ENCODE measurements at places on chromosomes 16 and 17. TPM values are rescaled to one million over a fixed set of nuclear protein-coding genes. Genes with fewer than 3 reads are reported as not detected.

GRCh38 chr16:66474750-66475199 lies 47.7 kb downstream of the BEAN1 start:
- no peaks in the 10 kb centered on the region for H3K36me3 ChIP-seq
- no peak overlapping the region for H3K4me3 ChIP-seq
- H3K27ac ChIP-seq: no peak overlapping the region

- H3K36me3 ChIP-seq: no peaks in the 10 kb centered on the region
- no peak overlapping the region for H3K4me3 ChIP-seq
- no peaks in the 10 kb centered on the region for H3K27me3 ChIP-seq
- no peaks in the 10 kb centered on the region for H3K4me1 ChIP-seq
- H3K27ac ChIP-seq: no peak overlapping the region
These were observed 29.8 kb upstream of the DNAH17 start for GRCh38 chr17:78607038-78607437.

DNA sequence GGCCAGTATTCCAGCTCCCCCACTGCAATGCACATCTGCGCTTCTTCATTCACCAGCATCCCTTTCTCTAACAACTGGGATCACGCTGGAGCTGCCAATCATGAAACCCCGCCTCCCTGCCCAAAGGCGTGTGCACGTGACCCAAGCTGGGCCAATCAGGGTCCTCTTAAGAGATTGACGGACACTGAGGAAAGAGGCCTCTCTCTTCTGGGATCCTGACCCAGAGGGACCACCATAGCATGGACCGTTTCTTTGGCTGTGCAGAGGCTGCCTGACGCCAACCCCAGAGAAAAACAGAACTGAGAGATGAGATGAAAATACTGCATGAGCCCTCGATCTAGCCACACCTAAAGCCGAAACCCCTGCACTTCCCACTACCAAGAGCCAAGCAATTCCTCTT lies 32.0 kb downstream of the COTL1 start:
- no peak overlapping the region for H3K27ac ChIP-seq
- no peaks in the 10 kb centered on the region for H3K4me1 ChIP-seq
- no peak overlapping the region for H3K4me3 ChIP-seq

GRCh38 chr17:17514993-17515933 lies 19.1 kb upstream of the RASD1 start:
- H3K4me3 ChIP-seq: no peak overlapping the region
- no peaks in the 10 kb centered on the region for H3K36me3 ChIP-seq
- H3K27ac ChIP-seq: no peak overlapping the region
- no peaks in the 10 kb centered on the region for H3K4me1 ChIP-seq

DNA sequence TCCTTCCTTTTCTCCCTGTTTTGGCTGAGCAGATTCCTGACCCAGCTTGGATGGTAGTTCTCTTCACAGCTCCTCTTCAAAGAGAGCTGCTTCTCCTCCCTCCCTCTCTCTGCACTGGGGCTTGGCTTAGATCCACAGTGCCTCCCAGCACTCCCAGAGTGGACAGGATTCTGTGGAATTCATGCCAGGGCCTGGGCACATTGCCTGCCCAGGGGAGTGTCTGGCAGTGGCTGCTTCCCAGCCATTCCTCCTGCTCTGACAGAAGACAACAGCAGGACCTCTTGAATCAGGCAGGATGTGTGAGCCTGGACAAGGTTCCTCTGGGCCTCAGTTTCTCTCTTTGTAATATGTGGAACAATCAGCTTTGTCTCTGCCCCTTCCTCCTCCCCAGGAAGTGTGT lies 4.5 kb upstream of the MMP28 start:
- H3K27me3 ChIP-seq: no peaks in the 10 kb centered on the region
- peak overlapping the region; percentile 34 for H3K27ac ChIP-seq
- H3K36me3 ChIP-seq: no peaks in the 10 kb centered on the region
- H3K4me3 ChIP-seq: no peak overlapping the region

GRCh38 chr16:88711750-88712340 lies 5.5 kb downstream of the CTU2 start:
- H3K27ac ChIP-seq: no peak overlapping the region
- no peaks in the 10 kb centered on the region for H3K27me3 ChIP-seq
- peaks cover 1% of the 10 kb centered on the region for H3K36me3 ChIP-seq
- no peaks in the 10 kb centered on the region for H3K4me1 ChIP-seq

DNA sequence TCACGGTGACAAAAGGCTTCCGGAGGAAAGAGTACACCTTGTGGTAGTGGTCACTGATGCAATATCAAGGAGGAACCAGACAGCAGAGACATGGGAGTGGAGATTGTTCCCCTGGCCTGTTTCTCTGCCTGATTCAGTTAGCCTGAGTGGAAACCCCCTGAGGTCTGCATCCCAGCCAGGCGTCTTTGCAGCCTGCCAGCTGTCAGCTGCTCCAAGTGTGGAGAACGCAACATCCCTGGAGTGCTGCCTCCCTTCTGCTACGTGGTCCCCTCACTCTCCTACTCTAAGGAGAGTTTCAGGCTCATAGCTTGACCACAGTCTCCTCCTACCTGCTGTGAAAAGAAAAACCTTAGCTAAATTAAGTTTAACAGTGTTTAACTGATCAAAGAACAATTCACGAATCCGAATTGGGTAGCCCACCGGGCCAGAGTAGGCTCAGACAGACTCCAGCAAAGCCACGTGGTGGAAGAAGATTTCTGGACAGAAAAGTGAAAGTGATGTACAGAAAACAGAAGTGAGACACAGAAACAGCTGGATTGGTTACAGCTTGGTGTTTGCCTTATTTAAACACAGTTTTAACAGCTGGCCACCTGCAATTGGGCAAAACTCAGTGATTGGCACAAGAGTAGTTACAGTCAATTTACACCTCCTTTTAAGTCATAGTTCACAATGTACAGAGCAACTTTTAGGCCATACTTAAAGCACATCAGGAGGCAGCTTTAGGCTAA lies 188.6 kb downstream of the DNAH9 start:
- no peaks in the 10 kb centered on the region for H3K4me1 ChIP-seq
- no peaks in the 10 kb centered on the region for H3K36me3 ChIP-seq
- no peak for DNase-seq
- H3K27ac ChIP-seq: no peak overlapping the region
- H3K27me3 ChIP-seq: no peaks in the 10 kb centered on the region

- H3K4me1 ChIP-seq: no peaks in the 10 kb centered on the region
- H3K36me3 ChIP-seq: no peaks in the 10 kb centered on the region
These were observed at the start of gene ULK2 for GRCh38 chr17:19867329-19868078. Gene ULK2, minus strand, starts transcription at chr17:19867936. Its CDS starts 519 bp downstream, at chr17:19867417.

DNA sequence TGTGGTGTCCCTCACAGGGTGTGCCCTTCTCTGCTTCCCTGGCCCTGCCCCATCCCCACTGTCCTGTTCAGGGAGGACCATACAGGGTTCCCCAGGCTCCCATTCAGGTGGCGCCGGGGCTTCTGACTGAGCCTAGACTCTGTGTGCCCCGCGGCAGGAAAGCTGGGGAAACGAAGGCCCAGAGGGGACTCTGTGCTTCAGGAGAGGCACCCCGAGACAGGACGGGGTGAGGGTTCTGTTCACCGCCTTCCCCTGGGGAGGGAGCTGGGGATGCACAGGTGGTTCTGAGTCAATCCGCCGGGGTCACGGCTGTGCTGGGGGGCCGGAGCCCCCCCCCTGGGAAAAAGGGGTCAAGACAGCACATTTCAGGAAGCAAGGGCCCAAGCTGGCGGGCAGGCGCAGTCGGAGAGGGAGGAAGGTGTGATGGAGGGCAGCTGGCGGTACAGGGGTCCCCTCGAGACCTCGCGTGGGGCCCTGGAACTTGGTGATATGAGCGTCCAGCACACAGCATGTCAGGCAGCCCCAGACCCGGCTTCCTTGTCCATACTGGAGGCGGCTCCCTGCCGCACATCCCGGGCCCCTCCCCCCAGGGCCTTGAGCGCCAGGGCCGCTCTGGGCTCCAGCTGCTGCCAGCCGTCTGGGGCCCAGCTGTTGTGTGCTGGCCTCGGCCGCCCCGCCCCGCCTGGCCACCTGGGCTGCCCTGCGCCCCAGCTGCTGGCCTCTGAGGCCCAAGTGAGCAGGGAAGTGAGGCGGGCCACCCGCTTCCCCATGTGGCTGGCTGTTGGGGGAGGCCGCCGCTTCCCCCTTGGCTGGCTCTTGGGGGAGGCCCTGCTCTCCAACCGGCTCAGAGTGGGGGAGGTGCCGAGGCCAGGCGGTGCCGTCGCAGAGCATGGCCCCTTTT lies 5.6 kb upstream of the NOTUM start:
- H3K36me3 ChIP-seq: no peaks in the 10 kb centered on the region
- DNase-seq: no peak
- H3K4me3 ChIP-seq: no peak overlapping the region
- peaks cover 3% of the 10 kb centered on the region for H3K4me1 ChIP-seq
- H3K27ac ChIP-seq: no peak overlapping the region

GRCh38 chr17:31724026-31724425 lies 135.0 kb downstream of the COPRS start:
- no peak overlapping the region for H3K27ac ChIP-seq
- no peak overlapping the region for H3K4me3 ChIP-seq
- H3K27me3 ChIP-seq: no peaks in the 10 kb centered on the region
- DNase-seq: no peak
- no peaks in the 10 kb centered on the region for H3K4me1 ChIP-seq

DNA sequence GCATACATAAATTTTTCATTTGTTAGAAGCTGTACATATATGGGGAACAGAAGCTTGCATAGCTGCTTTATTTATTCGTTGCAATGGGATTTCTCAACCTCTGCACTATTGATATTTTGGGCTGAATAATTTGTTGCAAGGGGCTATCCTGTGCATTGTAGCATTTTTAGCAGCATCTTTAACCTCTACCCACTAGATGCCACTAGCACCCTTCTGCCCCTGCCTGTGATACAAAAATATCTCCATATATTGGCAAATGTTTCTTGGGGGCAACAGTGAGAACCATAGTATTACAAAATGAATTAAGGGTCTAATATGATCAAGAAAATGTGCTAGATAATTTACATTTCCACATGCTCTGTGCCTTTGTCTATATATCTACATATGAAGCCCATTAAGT lies 1401.0 kb downstream of the CDH11 start:
- H3K36me3 ChIP-seq: no peaks in the 10 kb centered on the region
- H3K27me3 ChIP-seq: no peaks in the 10 kb centered on the region
- H3K4me3 ChIP-seq: no peak overlapping the region

DNA sequence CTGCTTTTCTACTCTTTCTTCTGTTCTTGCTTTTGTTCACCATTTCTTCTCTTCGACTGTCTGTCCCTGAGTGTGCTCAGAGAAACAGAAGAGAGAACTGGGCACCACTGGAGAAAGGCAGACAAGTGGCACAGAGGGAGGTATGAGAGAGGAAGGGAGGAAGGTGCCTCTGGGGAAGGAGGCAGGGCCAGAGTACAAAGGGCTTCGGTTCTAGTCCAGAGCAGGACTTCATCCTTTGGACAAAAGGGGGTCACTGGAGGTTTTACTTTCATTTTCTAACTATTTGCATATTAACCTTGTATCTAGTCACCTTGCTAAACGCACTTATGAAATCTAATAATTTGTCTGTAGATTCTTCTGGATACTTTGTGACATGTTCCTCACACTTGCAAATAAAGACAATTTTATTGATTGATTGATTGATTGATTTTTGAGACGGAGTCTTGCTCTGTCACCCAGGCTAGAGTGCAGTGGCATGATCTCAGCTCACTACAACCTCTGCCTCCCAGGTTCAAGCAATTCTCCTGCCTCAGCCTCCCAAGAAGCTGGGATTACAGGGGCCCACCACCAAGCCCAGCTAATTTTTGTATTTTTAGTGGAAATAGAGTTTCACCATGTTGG lies 13.5 kb downstream of the ITGB4 start:
- H3K36me3 ChIP-seq: no peaks in the 10 kb centered on the region
- DNase-seq: no peak
- no peak overlapping the region for H3K27ac ChIP-seq
- no peak overlapping the region for H3K4me3 ChIP-seq
- no peaks in the 10 kb centered on the region for H3K4me1 ChIP-seq
- H3K27me3 ChIP-seq: no peaks in the 10 kb centered on the region

- DNase-seq: no peak
- no peak overlapping the region for H3K4me3 ChIP-seq
- no peaks in the 10 kb centered on the region for H3K4me1 ChIP-seq
- H3K36me3 ChIP-seq: no peaks in the 10 kb centered on the region
These were observed 8.2 kb upstream of the CIAO3 start for GRCh38 chr16:749010-749409.

GRCh38 chr17:6797718-6798351 lies 21.8 kb downstream of the FBXO39 start:
- no peaks in the 10 kb centered on the region for H3K4me1 ChIP-seq
- no peak for DNase-seq
- no peaks in the 10 kb centered on the region for H3K27me3 ChIP-seq
- no peaks in the 10 kb centered on the region for H3K36me3 ChIP-seq

GRCh38 chr17:7183433-7184090 lies 4.4 kb upstream of the ASGR1 start:
- no peak overlapping the region for H3K27ac ChIP-seq
- H3K4me3 ChIP-seq: no peak overlapping the region
- no peaks in the 10 kb centered on the region for H3K36me3 ChIP-seq
- no peaks in the 10 kb centered on the region for H3K4me1 ChIP-seq
- DNase-seq: no peak
- no peaks in the 10 kb centered on the region for H3K27me3 ChIP-seq

APOH gene
- total RNA-seq: not detected

DNA sequence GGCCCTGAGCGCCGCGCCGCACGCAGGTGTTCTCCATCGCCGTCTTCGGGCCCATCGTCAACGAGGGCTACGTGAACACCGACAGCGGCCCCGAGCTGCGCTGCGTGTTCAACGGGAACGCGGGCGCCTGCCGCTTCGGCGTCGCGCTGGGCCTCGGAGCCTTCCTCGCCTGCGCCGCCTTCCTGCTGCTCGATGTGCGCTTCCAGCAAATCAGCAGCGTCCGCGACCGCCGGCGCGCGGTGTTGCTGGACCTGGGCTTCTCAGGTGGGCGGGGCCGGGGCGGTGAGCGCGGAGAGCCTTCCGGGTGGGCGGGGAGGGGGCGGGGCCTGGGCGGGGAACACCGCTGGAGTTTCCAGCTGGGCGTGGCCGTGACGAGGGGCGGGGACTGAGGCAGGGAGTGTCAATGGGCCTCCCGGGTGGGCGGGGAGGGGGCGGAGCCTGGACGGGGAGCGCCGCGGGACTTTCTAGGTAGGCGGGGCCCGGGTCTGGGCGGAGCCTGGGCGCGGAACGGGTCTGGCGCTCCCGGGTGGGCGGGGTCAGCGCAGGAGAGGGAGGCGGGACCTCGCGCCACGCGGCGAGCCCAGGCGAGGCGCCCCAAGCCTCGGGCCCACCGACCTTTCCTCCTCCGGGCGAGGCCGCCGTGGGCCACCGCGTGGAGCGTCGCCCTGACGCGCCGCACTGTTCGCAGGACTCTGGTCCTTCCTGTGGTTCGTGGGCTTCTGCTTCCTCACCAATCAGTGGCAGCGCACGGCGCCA lies 2.4 kb downstream of the SYNGR3 start:
- H3K27ac ChIP-seq: no peak overlapping the region
- H3K4me3 ChIP-seq: no peak overlapping the region
- peak; percentile 85 for DNase-seq
- no peaks in the 10 kb centered on the region for H3K36me3 ChIP-seq
- H3K4me1 ChIP-seq: peaks cover 6% of the 10 kb centered on the region

Data from prostate gland (tissue), 2 donors.